Activated T-cell treated with anti-CD3 and anti-CD28 coated beads, Interleukin-2, amount 50 U/mL, for 72 hours (primary cell): ENCODE measurements at places on chromosomes 11 and 22.

GRCh38 chr11:45834298-45834756 lies 12.9 kb upstream of the CRY2 start:
- peak; percentile 19 for DNase-seq
- peak overlapping the region; percentile 78 for H3K27ac ChIP-seq
- no peaks in the 10 kb centered on the region for H3K36me3 ChIP-seq

DNA sequence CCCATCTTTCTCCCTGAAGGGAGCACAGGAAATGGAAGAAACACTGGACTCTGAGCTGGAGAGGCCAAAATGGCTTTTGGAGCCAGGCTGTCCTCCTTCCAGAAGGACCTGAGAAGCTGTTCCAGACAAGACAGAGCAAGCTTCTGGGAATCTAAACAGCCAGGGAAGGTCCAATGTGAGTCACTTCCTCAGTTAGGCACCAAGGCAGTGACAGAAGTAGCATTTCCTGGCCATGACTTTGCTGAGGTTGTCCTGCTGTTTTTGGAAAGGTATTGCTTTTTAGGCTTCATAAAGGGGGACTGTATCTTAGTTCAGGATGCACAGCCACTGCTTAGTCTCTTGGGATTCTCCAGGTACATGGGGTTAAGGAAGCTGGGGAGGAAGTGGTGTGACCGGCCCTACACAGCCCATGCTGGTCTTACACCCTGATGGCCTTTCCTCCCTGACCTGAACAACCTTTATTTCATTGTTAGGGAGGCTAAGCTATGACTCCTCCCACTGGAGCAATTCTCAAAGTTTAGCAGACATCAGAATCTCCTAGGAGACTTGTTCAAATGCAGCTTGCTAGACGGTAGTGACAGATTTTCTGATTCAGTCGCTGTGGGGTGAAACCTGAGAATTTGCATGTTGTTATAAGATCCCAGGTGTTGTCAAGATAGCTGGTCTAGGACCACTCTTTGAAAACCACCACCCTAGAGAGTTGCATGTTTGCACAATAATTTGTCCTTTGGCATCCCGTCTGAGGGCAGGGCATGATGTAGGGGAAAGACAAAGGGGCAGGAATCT lies 6.8 kb upstream of the INSC start:
- no peak overlapping the region for H3K4me3 ChIP-seq
- no peak for DNase-seq
- H3K36me3 ChIP-seq, result no peaks in the 10 kb centered on the region
- no peaks in the 10 kb centered on the region for H3K4me1 ChIP-seq
- no peak overlapping the region for H3K27ac ChIP-seq
- H3K27me3 ChIP-seq, result no peaks in the 10 kb centered on the region

- no peak for DNase-seq
- H3K27me3 ChIP-seq, result peaks cover 10% of the 10 kb centered on the region
- H3K36me3 ChIP-seq, result no peaks in the 10 kb centered on the region
- no peak overlapping the region for H3K27ac ChIP-seq
Measured at GRCh38 chr11:57901278-57901677, 122.4 kb upstream of the OR9Q1 start.

- no peak overlapping the region for H3K4me3 ChIP-seq
- no peaks in the 10 kb centered on the region for H3K4me1 ChIP-seq
- peaks cover under 1% of the 10 kb centered on the region for H3K27me3 ChIP-seq
- no peak for DNase-seq
Measured at GRCh38 chr11:110032957-110033570, 60.1 kb upstream of the ZC3H12C start.

- no peak overlapping the region for H3K27ac ChIP-seq
- DNase-seq, result no peak
- H3K4me3 ChIP-seq, result no peak overlapping the region
- no peaks in the 10 kb centered on the region for H3K27me3 ChIP-seq
Measured at GRCh38 chr11:44695169-44695833, 31.5 kb upstream of the TSPAN18 start.

DNA sequence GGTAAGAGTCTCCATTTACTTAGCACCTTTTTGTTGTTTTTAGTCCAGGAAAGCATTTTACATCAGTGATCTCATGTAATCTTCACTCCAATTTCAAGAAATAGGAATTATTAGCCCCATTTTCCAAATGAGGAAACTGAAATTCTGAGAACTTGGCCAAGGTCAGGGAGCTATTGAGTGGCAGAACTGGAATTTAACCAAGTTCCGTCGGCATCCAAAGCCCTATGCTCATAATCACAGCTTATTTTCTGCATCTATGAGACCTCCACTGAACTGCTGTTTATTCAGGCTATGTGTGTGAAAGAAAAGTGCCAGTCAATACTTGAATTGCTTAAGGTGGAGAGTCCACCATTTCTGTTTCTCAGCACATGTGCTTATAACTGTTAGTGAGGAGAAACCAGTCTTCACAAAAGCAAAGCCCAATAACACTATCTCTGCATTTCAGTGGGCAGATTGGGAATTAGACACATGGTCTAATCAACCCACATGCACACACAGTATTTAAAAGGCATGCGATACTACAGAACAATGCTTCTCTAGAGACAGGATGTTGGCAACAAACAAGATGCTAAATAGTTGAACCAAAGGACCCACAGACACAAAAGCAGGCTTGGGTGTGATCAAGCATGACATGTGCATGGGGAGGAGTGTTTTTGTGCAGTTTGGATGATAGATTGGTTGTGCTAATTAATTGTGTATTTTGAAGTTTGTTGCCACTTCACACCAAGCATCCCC lies 780.6 kb downstream of the OPCML start:
- DNase-seq, result no peak
- no peak overlapping the region for H3K27ac ChIP-seq
- no peaks in the 10 kb centered on the region for H3K36me3 ChIP-seq
- no peaks in the 10 kb centered on the region for H3K4me1 ChIP-seq
- H3K27me3 ChIP-seq, result no peaks in the 10 kb centered on the region
